Liver (tissue), 10 donors: ENCODE measurements at places on chromosomes 2 and 18.
A peak's percentile ranks its signal among the peaks of the same experiment; 100 is the strongest.

- no peak for DNase-seq
- H3K27me3 ChIP-seq = peaks cover 2% of the 10 kb centered on the region
- H3K36me3 ChIP-seq = no peaks in the 10 kb centered on the region
- H3K27ac ChIP-seq = no peak overlapping the region
Observed at GRCh38 chr2:10905862-10906143, 5.9 kb upstream of the KCNF1 start.

GRCh38 chr2:112582314-112582746 is 2.1 kb upstream of the CHCHD5 start:
- H3K4me1 ChIP-seq = peaks cover 4% of the 10 kb centered on the region
- H3K4me3 ChIP-seq = no peak overlapping the region
- no peaks in the 10 kb centered on the region for H3K27me3 ChIP-seq
- H3K27ac ChIP-seq = no peak overlapping the region
- DNase-seq = no peak

DNA sequence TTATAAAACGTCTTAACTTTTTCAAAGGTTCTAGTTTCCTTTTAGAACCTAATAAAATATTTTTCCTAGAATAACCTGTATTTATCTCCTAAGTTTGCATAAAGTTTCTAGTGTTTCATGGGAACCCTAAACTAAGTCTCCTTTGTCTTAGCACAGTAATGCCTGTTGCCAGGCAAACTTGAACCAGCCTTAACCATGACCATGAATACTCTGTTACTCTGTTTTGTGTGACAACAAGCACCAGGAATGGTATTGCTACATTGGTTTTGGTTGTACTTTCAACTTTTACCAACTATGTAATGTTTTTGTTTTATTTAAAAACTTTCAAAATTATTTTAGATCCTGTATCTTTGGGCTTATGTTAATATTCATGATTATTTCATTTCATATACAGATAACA is 137.6 kb downstream of the CERS6 start:
- no peaks in the 10 kb centered on the region for H3K36me3 ChIP-seq
- H3K27ac ChIP-seq = no peak overlapping the region
- H3K4me3 ChIP-seq = no peak overlapping the region
- no peaks in the 10 kb centered on the region for H3K4me1 ChIP-seq

- H3K4me3 ChIP-seq = no peak overlapping the region
- no peaks in the 10 kb centered on the region for H3K27me3 ChIP-seq
- H3K4me1 ChIP-seq = no peaks in the 10 kb centered on the region
- peaks cover 19% of the 10 kb centered on the region for H3K36me3 ChIP-seq
- no peak for DNase-seq
Observed at GRCh38 chr2:218343591-218343990, 13.1 kb upstream of the CATIP start.

GRCh38 chr18:63249771-63250170 is 69.8 kb downstream of the BCL2 start:
- no peaks in the 10 kb centered on the region for H3K36me3 ChIP-seq
- H3K27me3 ChIP-seq = no peaks in the 10 kb centered on the region
- no peak for DNase-seq
- H3K27ac ChIP-seq = no peak overlapping the region
- H3K4me3 ChIP-seq = no peak overlapping the region

DNA sequence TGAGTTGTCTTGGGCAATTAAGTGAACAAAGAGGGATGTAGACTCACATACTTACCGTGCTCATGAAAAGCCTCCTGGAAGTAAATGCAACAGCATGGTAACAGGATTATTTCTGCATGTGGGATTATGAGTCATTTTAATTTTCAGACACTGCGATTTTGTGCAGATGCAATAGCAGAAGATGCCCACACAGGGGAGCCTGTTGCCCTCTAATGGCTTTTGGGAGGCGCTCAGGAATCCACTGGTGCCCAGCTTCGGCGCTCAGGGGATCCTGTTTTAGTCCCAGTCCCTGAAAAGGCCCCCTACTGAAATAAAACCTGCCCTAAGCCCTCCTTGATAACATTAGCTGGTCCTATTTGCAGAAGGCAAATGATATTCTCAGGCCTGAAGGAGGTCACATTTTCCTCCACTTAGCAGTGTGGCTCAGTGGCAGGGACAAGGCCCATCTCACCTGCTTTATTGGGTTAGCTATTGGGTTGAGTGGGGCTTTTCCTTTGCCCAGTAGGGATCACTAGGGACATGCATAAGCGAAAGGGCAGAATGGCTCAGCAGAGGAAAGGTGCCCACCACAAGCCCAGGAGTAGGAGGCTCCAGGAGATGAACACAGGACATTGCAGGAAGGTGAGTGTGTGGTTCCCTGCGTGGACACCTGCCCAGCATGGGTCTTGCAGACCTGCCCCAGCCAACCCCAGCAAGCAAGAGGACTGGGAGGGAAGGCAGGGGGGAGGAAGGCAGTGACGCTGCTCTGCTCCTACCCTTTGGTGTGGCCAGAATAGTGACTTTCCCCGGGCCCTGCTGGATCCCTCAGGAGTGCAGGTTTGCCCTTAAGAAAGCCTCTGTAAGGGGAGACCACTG is 26.5 kb upstream of the KCNS3 start:
- no peak for DNase-seq
- no peaks in the 10 kb centered on the region for H3K27me3 ChIP-seq
- H3K36me3 ChIP-seq = no peaks in the 10 kb centered on the region
- H3K4me3 ChIP-seq = no peak overlapping the region
- H3K27ac ChIP-seq = no peak overlapping the region

- H3K36me3 ChIP-seq = peaks cover 5% of the 10 kb centered on the region
- no peak for DNase-seq
- H3K4me3 ChIP-seq = no peak overlapping the region
- H3K27me3 ChIP-seq = no peaks in the 10 kb centered on the region
Observed at GRCh38 chr2:230505162-230505561, 89.2 kb downstream of the SP100 start.

GRCh38 chr2:115083225-115083624 is 640.8 kb downstream of the DPP10 start:
- no peaks in the 10 kb centered on the region for H3K4me1 ChIP-seq
- no peaks in the 10 kb centered on the region for H3K36me3 ChIP-seq
- H3K27ac ChIP-seq = no peak overlapping the region
- no peaks in the 10 kb centered on the region for H3K27me3 ChIP-seq

- H3K27me3 ChIP-seq = no peaks in the 10 kb centered on the region
- peaks cover 6% of the 10 kb centered on the region for H3K4me1 ChIP-seq
- no peak overlapping the region for H3K4me3 ChIP-seq
- no peak overlapping the region for H3K27ac ChIP-seq
- H3K36me3 ChIP-seq = no peaks in the 10 kb centered on the region
Observed at GRCh38 chr18:62485684-62486083, 37.1 kb upstream of the ZCCHC2 start.

- H3K27me3 ChIP-seq = no peaks in the 10 kb centered on the region
- H3K27ac ChIP-seq = no peak overlapping the region
- H3K36me3 ChIP-seq = no peaks in the 10 kb centered on the region
- H3K4me3 ChIP-seq = no peak overlapping the region
- no peak for DNase-seq
Observed at GRCh38 chr2:144471305-144472045, 48.4 kb downstream of the ZEB2 start.

- H3K27me3 ChIP-seq = no peaks in the 10 kb centered on the region
- no peak overlapping the region for H3K27ac ChIP-seq
- H3K36me3 ChIP-seq = no peaks in the 10 kb centered on the region
- H3K4me3 ChIP-seq = no peak overlapping the region
- H3K4me1 ChIP-seq = no peaks in the 10 kb centered on the region
Observed at GRCh38 chr2:34998741-34999140, 1356.8 kb upstream of the CRIM1 start.

DNA sequence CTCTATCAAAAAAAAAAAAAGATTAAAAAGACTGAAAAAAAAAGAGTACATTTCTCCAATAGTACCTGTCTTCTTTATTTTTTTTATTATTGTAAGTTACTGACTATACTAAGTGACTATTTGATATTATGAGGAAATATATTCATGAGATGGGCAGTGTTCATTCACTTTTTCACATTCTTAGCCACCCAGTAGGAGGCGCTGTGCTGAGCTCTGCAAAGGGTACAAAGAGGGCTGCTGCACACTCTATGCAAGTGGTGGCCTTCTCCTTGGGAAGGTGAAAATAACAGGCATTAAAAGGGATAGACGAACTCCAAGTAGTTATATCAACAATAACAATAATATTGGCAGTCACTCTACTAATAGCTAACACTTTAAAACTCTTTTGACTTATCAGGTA is 1034.9 kb upstream of the FANCL start:
- H3K4me1 ChIP-seq = no peaks in the 10 kb centered on the region
- no peak overlapping the region for H3K27ac ChIP-seq
- no peaks in the 10 kb centered on the region for H3K36me3 ChIP-seq
- no peak for DNase-seq

DNA sequence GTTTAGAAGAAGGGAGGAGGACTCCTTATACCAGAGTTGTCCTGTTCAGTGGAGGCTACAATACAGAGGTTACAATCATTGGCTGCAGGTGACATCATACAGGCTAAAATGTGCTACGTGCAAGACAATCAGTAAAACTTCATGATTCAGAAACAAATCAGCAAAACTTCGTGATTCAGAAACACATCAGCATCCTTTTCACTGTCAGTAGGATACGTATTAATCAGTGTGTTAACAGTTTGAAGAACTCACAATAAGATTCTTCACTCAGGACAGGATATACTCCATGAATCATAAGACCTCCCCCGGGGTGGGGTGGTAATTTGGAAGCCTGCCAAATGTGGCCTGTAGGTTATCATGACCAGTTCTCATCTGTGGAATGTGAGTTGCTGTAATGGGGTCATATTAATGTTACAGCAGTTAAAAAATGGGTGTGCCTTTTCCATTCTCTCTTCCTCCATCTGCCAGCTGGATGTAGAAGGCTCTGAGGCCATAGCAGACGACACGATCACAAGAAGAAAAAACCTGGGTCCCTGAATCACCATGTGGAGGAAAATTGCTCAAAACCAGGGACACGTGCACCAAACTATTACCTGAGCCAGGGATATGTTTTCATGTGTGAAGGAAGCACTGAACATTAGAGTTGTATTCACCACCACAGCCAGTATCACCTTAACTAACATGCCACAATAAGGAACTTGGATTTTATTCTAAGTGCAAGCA is 134.8 kb upstream of the CREB1 start:
- H3K36me3 ChIP-seq = no peaks in the 10 kb centered on the region
- no peaks in the 10 kb centered on the region for H3K27me3 ChIP-seq
- no peak overlapping the region for H3K27ac ChIP-seq

DNA sequence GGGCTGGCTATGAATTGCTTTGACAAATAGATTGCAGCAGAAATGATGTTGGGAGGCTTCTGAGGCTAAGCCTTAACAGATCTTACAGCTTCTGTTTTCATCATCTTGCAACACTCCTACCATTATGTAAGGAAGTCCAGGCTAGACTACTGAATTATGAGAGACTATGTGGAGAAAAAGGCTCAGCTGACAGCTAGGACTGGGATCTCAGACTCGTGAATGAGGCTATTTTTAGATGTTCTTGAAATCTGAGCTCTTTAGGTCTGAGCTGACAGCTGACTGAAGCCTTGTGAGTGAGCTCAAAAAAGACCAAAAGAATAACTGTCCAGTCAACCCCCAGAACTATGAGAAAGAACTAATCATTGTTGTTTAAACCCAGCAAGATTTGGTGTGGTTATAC is 70.3 kb downstream of the VWC2L start:
- no peak for DNase-seq
- no peaks in the 10 kb centered on the region for H3K4me1 ChIP-seq
- H3K27me3 ChIP-seq = no peaks in the 10 kb centered on the region

DNA sequence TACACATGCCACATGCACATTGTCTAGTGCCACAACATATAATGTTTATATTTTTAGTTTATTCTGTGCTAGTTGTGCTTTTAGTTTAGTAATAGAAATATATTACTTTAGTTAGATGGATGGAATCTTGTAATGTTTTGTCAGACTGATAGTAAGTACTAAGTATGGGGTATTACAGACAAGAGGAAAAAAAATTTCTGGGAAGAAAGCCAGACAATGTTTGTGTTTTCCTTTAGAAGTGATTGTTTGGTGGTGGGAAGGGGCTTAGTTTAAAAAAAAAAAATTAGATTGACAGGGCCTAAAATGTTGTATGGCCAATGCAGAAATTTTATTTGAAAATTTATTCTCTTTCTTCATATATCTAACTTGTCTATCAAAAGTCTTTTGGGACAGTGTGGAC is 37.8 kb downstream of the ACVR2A start:
- H3K36me3 ChIP-seq = no peaks in the 10 kb centered on the region
- no peak for DNase-seq
- no peak overlapping the region for H3K27ac ChIP-seq
- H3K27me3 ChIP-seq = no peaks in the 10 kb centered on the region
- no peaks in the 10 kb centered on the region for H3K4me1 ChIP-seq
- H3K4me3 ChIP-seq = no peak overlapping the region

- H3K27ac ChIP-seq = no peak overlapping the region
- no peak overlapping the region for H3K4me3 ChIP-seq
- no peaks in the 10 kb centered on the region for H3K36me3 ChIP-seq
- no peak for DNase-seq
- no peaks in the 10 kb centered on the region for H3K4me1 ChIP-seq
Observed at GRCh38 chr2:238731961-238732360, 115.9 kb upstream of the TWIST2 start.

DNA sequence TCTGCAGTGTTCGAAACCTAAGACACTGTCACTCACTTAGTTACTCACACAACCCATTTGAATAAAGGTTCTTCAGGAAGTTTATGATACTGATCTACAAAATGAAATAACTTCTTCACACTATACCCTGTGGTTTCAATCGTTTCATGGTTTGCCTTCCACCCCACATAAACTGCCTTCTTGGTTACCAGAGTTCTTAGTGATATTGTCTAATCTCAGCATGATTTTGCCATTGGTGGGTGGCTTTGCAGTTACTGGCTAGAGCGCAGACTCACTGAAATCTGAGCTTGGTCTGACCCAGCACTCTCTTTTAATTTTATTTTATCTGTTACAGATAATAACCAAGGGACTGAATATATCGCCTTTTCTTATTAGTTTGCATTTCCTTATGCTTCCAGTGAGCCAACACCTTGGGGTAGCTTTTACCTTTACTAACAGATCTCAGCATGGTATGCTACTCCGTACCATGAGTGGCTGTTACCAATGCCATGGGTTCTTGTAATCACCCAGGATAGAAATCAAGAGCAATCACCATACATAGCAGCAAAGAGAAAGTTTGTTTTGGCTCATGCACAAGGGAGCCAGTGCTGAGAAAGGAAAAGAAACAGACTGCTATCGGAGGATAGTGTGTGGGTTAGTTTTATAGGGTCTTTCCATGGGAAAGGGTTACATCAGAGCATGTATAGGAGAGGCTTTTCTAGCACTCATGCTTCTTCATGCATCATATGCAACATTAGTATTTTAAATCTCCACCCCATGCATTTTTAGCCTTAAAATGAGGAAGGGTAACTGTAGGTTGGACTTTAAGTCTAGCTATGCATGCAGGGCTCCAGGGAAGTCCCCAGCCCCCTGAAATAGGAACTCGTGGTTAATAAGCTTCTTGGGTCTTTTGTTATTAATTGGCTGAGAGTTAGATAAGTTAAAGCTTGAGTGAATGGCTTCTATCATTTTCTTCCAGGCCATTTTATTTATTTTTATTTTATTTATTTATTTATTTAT is 33.3 kb downstream of the ANXA4 start:
- H3K27me3 ChIP-seq = no peaks in the 10 kb centered on the region
- no peak for DNase-seq
- H3K36me3 ChIP-seq = no peaks in the 10 kb centered on the region
- H3K27ac ChIP-seq = peak overlapping the region; percentile 50
- H3K4me3 ChIP-seq = no peak overlapping the region
- peaks cover 6% of the 10 kb centered on the region for H3K4me1 ChIP-seq
